Activated CD4-positive, alpha-beta memory T cell treated with anti-CD3 and anti-CD28 coated beads for 36 hours (primary cell): ENCODE measurements at places on chromosomes 3 and 15.
A peak's percentile ranks its signal among the peaks of the same experiment; 100 is the strongest.

GRCh38 chr15:80334521-80334920 is 69.7 kb upstream of the ARNT2 start:
- no peak for DNase-seq

- DNase-seq = peak; percentile 50
Measured at GRCh38 chr3:50275996-50276761, 2.7 kb upstream of the LSMEM2 start.

DNA sequence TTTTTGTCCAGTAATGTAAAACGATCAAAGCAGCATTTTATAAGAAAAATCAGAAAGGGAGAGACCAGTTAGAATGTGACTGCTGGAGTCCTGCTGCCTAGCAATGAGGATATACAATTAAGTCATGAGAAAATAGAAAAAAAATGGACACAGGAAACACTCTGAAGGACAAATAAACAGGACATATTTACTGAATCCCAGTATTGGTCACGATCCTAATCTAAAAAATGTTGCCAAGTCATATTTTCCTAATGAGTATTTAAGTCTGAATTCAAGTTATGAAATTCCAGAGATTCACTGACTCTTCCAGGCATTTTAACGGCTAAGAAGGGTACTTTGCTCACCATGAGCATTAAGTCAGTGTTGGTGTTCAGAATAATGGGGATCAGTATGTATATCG is 154.3 kb upstream of the CCDC54 start:
- DNase-seq = no peak

DNA sequence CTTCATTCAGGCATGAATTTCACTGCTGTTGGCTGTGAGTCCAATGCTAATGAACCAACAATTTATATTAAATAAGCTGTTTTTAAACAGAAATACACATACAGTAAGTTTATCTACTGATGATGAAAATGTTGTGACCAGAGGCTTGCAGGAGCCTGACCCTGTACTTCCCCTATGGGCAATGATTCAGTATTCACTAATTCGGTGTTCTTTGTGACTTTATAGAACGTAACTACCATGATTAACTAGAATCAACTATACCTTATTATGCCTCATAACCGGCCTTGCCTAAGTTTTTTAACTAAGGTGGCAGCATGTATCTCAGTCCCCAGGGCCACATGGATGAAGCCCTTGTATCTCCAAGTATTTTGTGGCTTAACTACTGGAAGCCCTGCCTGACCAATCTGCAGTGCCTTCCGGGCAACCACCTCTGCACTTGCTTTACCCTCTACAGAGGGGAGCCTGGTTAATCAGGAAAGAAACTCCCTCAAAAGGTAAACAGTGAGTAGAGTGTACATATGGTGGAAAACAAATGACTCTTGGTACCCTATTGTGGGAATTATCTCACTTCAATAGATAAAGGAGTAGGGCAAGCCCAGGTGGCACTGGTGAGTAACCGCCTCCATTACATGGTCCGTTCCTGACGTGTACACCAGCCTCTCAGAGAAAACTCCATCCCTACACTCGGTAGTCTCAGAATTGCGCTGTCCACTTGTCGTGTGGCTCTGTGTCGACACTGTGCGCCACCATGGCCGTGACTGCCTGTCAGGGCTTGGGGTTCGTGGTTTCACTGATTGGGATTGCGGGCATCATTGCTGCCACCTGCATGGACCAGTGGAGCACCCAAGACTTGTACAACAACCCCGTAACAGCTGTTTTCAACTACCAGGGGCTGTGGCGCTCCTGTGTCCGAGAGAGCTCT is 11.6 kb upstream of the CLDN18 start:
- DNase-seq = no peak

- DNase-seq = no peak
Measured at GRCh38 chr3:37545479-37545878, 316.2 kb upstream of the CTDSPL start.

- DNase-seq = peak; percentile 39
Measured at GRCh38 chr3:183554377-183554776, 1.1 kb downstream of the KLHL6 start.
